Peyer's patch (tissue), 4 donors: ENCODE measurements at places on chromosomes 3 and 15. TPM values are rescaled to one million over a fixed set of nuclear protein-coding genes. Genes with fewer than 3 reads are reported as not detected.
A peak's percentile ranks its signal among the peaks of the same experiment; 100 is the strongest.

Gene SLC6A11
- not detected for total RNA-seq

Gene VILL
- total RNA-seq: 309 TPM

Gene SAXO2
- not detected for total RNA-seq

Gene COL7A1
- 7.5 TPM for total RNA-seq

DNA sequence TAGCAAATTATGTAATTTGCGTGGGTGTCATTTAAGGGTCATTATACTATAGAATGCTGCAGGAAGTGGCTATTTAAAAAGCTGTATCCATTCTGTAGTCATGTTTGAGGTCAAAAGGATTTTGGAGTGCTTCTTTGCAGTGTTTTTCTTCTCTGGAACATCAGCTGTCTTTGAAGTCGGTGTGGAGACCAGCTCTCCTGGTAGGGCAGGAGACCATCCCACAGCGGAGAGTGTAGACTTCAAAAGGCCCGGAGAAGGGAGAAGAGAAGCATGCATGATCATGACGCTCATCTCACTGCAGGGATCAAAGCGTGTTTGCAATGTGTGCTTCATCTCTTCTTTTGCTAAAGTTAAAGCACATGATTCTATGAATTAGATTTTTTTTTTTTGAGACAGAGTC, 19.9 kb downstream of the PXK start:
- H3K27me3 ChIP-seq: no peaks in the 10 kb centered on the region
- H3K4me3 ChIP-seq: no peak overlapping the region
- H3K4me1 ChIP-seq: no peaks in the 10 kb centered on the region

DNA sequence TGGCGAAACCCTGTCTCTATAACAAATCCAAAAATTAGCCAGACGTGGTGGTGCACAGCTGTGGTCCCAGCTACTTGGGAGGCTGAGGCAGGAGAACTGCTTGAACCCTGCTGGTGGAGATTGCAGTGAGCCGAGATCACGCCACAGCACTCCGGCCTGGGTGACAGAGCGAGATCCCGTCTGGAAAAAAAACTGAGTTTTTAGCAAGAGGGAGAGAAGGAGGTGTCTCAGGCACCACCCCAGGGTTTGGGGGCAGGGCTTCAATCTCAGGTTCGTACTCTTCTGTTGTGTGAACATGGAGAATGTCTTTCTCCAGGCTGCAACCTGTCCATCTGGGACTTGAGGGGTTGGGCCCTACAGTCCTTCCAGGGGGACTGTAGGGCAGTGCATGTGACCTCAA, 2.7 kb downstream of the CHRNA3 start:
- no peaks in the 10 kb centered on the region for H3K36me3 ChIP-seq
- H3K4me1 ChIP-seq: no peaks in the 10 kb centered on the region
- no peak overlapping the region for H3K27ac ChIP-seq
- H3K4me3 ChIP-seq: no peak overlapping the region

DNA sequence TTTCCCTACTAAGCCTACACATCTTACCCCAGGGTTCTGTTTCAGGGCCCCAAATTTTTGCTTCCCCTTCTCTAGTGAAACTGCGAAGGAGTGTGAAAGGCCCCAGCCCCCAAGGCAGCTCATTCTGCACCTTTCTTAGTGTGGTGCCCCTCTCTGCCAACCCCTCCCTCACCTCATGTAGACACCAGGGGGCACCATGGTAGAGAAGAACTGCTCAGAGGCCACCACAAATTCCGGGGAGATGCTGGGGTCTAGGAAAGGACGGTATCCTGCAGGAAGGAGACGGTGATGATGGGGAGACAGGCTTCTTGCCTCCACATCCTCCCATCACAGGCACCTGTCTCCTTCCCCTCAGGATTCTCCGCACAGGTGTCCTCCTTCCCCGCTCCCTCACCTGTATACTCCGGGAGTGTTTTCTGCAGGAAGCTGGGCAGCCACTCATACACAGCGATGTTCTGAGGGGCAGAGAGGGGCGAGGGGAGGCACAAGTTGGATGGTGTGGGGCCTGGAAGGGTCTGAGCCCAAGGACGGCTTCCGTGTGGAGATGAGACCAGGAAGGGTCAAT, 3.6 kb downstream of the DUOX2 start:
- H3K4me1 ChIP-seq: no peaks in the 10 kb centered on the region
- H3K4me3 ChIP-seq: no peak overlapping the region
- peaks cover 36% of the 10 kb centered on the region for H3K27me3 ChIP-seq
- H3K36me3 ChIP-seq: no peaks in the 10 kb centered on the region
- no peak for DNase-seq

DNA sequence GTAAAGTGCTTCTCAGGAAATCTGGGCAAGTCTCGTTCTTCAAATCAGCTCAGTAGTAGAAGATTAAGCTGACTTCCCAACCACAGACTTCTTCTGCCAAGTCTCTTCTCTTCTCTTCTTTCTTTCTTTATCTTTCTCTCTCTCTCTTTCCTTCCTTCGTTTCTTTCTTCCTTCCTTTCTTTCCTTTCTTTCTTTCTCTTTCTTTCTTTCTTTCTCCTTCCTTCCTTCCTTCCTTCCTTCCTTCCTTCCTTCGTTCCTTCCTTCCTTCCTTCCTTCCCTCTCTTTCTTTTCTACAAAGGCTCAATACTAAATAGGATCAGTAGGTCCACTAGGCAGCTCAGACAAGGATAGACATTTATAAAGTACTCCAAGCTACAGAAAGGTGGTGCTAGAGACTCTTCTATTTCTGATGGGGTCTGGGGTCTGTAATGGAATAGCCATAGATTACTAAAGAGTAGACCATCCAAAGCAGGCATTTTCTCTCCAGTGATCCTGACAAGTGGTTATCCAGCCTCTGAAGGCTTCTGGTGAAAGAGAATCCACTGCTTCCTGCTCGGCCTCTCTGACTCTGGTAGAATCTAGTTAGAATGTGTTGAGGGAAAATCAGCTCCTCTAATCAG, 100.8 kb downstream of the TPRG1 start:
- no peak overlapping the region for H3K4me3 ChIP-seq
- no peak for DNase-seq
- no peaks in the 10 kb centered on the region for H3K4me1 ChIP-seq
- no peaks in the 10 kb centered on the region for H3K27me3 ChIP-seq

DNA sequence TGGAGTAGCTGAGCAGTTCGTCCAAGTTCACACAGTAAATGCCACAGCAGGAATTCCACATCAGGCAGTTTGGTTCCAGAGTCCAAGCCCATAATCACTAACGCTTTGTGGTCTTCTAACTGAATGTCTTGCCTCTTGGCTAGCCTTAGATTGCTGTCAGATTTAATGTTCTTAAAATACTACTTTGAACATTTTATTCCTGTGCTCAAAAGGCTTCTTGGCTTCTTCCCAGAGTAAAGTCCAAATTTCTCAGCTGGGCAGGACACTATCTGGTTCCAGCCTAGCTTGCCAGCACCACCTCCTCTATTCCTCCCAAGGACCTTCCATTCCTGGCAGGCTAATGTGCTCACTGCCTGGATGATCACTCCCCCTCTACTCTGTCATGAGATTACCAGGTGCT, 256.9 kb downstream of the SQOR start:
- H3K4me3 ChIP-seq: no peak overlapping the region
- no peaks in the 10 kb centered on the region for H3K27me3 ChIP-seq
- no peak overlapping the region for H3K27ac ChIP-seq
- H3K4me1 ChIP-seq: no peaks in the 10 kb centered on the region
- H3K36me3 ChIP-seq: no peaks in the 10 kb centered on the region

DNA sequence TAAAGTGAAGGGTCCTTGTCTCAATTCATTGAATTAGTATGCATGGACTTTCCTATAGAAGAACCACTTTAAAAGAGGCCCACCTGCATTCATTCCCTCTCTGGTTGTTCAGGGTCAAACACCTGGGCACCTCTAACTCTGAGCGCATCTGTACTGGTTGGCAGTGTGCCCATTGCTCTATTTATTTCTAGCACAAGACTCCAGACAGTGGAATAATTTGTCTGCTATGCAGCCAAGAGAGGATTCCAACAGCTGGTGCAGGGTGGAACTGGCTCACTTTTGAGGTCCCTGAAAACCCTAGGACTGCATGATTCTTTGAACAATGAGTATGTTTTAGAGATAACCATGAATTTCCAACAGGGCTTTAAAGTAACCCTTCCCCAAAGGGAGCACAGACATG, 57.9 kb downstream of the CCDC33 start:
- no peak for DNase-seq
- no peaks in the 10 kb centered on the region for H3K27me3 ChIP-seq
- no peak overlapping the region for H3K27ac ChIP-seq
- no peaks in the 10 kb centered on the region for H3K36me3 ChIP-seq

DNA sequence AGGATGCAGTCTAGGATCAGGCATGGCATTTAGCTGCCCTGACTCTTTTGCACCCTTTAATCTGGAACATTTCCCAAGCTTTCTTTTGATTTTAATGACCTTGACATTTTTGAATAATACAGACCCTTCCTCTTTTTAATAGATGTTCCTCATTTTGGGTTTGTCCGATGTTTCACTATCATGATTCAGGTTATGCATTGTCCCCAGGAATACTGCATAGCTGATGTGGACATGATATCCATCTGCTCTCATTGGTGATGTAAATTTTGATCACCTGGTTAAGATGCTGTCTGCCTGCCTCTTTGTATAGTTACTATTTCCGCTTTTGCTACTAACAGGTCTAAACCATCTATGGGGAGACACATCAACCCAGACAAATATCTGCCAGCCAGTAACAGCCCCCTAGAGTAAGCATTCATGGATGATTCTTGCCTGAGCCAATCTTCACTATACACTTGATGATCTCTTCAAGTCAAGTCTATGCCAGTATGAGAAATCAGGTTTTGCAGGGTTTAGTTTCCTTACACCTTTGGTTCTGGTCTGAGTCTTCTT, 50.6 kb upstream of the ULK4 start:
- no peak for DNase-seq
- H3K4me3 ChIP-seq: peak overlapping the region; percentile 75
- no peaks in the 10 kb centered on the region for H3K36me3 ChIP-seq

- DNase-seq: no peak
- no peaks in the 10 kb centered on the region for H3K36me3 ChIP-seq
- no peaks in the 10 kb centered on the region for H3K27me3 ChIP-seq
- H3K27ac ChIP-seq: no peak overlapping the region
- no peaks in the 10 kb centered on the region for H3K4me1 ChIP-seq
- H3K4me3 ChIP-seq: no peak overlapping the region
Measured at GRCh38 chr15:51186181-51186705, 91.5 kb upstream of the TNFAIP8L3 start.

DNA sequence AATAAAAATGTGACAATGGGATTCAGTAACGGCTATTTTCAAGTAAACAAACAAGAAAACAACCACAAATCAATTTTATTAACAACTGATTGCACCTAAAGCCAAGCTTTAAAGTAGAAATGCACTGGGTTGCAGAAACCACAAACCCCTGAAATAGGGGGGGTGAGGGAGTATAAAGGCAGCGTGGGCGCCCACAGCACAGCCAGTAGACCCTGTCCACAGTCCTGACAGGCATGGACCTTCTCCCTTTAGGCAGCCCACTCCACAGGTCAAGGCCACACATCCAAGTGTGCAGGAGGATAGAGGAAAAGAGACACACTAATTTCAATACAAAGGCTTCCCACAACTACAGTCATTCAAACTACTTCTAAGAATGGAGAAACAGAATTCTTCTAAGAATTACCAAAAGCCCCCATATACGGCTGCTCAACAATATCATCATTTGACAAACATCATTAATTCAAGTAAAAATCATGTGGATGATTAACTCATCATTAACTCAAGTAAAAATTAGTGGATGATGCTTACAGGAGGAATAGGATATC, 48.7 kb downstream of the CHSY1 start:
- no peaks in the 10 kb centered on the region for H3K36me3 ChIP-seq
- DNase-seq: no peak
- H3K4me3 ChIP-seq: no peak overlapping the region
- no peak overlapping the region for H3K27ac ChIP-seq
